LoVo (cell line): ENCODE measurements at places on chromosomes 3 and 15.
A peak's percentile ranks its signal among the peaks of the same experiment; 100 is the strongest.

DNA sequence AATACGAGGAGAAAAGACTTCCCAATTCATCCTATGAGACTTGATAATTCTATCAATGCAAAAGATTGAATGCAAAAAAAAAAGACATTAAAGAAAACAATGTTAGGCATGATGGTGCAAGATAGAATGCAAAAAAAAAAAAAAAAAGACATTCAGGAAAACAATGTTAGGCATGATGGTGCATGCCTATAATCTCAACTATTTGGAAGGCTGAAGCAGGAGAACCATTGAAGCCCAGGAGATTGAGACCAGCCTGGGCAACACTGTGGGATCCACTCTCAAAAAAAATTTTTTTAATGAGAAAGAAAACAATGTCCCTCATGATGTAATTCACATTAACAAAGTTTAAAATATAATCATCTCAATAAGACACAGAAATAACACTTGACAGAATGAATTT is 75.9 kb downstream of the MYO9A start:
- no peak for DNase-seq

GRCh38 chr15:100234158-100235029 is 107.4 kb downstream of the ADAMTS17 start:
- DNase-seq = no peak

DNA sequence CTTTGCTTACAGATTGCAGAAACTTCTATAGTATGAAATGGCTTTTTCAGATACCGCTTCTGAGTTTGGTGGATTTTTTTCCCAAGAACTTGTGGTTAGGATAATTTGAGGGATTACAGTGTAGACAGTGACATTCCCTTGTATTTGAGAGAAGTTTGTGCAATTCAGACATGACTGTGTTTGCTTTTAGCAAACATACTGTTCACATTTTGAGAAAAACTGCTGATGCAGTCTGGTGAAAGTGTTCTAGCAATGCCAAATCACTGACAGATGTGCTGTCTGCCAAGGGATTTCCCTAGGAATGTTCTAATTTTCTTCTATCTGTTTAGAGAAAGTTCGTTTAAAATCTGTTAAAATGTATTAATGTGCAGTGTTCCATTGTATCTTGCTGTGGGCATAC is 652.6 kb downstream of the FHIT start:
- no peak for DNase-seq

GRCh38 chr3:170562080-170562479 is 23.8 kb downstream of the SLC7A14 start:
- no peak for DNase-seq

- DNase-seq = no peak
These were observed 284.8 kb upstream of the CFAP20DC start for GRCh38 chr3:59334585-59334984.

- peak; percentile 62 for DNase-seq
These were observed 39.3 kb downstream of the C2CD4B start for GRCh38 chr15:62125773-62126172.

DNA sequence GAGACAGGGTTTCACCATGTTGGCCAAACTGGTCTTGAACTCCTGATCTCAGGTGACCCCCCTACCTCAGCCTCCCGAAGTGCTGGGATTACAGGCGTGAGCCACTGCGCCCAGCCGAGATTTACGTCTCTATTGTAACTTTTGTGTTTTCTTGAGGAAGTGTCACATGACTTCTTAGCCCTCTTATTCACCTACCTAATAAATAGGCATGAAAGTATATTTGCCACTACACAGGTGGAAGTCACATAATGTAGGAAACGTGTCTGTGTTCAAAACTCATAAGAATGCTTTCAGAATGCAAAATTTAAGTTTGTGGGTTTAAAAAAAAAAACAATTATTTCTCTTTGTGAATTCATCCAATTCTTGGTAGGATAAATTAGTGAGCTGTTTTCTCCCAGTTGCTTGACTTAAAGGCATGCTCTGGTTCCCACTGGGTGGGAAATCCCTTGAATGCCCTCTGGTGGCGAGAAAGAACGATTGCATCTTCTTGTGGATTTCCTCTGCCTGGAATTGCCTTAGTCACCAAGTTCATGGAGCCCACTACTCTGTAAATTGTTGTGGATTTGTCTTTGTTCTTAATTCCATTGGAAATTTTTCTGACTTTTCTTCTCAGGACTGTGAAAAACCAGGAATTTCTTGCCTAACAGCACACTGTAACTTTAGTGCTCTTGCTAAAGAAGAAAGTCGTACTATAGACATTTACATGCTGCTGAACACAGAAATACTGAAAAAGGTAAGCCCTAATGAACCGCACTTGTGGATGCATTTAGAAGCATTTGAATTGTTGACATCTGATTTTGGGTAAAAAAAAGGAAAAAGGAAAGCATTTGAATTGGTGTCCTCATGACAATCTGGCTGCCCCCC is 82.2 kb upstream of the CTDSPL start:
- peak; percentile 79 for DNase-seq

- no peak for DNase-seq
These were observed 105.4 kb downstream of the TLE3 start for GRCh38 chr15:69992348-69992747.

DNA sequence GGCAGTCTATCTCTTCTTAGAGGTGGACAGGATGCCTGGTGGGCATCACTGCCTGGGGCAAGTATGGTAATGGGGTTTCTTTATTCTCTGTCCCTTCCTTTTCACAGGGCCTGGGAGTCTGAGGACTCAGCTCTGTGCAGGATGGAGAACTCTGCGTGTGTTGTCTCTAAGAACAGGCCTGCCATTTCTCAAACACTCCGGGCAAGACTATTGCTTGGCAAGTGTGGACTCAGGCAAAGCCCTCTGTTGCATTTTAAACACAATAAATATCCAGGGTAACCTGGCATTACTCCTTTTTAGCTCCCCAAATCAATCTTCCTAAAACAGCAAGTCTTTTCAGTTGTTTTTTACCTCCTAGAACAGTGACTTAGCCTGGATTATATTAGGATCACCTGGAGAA is 185.1 kb upstream of the ROPN1 start:
- DNase-seq = no peak

DNA sequence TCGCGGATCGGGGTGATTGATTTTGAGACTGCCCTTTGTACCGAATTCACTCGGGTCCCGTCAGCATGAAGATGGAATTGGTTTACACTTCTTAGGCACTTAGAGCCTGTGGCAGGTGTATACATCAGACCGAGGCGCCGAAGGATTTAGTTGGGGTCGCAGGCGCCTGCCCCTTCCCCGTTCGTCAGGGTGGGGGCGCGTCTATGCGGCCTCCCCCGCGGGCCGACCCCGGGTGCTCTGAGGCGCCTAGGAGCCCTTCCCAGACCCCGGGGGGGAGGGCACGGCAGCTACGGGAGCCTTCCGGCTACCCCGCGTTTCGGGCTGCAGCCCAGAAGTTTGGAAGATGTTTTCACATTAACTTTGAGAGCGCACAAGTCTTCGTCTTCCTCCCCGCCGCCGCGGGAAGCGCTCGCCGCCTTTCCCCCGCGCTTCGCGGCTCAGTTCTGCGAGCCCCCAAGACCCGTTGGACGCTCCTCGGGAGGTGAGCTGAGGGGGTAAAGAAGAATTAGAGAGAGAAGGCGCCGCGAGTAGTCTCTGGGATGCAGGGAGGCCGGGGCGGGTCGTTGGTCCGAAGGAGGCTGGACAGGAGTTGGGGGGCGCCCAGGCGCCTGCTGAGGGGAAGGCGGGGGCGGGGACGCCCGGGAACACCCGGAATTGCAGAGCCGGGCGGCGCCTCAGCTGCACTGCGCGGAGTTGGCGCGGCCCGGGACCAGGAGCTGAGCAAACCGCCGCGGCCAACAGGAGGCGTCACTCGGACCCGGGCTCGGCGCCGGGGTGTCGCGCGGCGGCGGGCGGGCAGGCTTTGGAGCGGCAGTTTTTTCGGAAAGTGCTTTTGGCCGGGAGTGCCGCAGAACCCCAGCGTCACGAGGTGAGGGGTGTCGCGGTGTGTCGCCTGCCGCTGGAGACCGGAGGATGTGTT is 780 bp downstream of the TIPARP start:
- no peak for DNase-seq

- no peak for DNase-seq
These were observed 22.9 kb downstream of the MBNL1 start for GRCh38 chr3:152291649-152292066.

DNA sequence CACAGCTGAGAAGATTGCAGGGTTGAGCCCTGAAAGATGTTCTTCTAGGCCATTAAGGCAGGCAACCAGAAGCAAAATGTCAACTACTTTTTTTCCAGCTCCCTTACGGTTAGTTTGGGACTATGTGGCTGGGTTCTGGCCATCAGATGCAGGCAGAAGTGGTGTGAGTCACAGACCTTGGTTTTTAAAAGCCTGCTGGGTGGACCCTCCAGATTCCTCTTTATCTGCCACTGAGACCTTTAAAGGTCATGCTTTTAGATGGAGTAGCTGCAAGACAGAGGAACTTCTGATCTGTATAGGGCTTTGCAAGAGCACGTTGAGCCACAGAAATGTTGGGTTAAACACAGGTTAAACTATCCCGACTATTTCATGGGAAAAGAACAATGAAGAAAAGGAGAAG is 102.9 kb downstream of the CHST2 start:
- DNase-seq = no peak

- no peak for DNase-seq
These were observed 34.0 kb upstream of the NPHP3 start for GRCh38 chr3:132756108-132756650.

GRCh38 chr3:160343132-160343531 is 55.9 kb downstream of the IFT80 start:
- DNase-seq = peak; percentile 32

- DNase-seq = no peak
These were observed 7.7 kb upstream of the ZNF592 start for GRCh38 chr15:84740691-84741090.

DNA sequence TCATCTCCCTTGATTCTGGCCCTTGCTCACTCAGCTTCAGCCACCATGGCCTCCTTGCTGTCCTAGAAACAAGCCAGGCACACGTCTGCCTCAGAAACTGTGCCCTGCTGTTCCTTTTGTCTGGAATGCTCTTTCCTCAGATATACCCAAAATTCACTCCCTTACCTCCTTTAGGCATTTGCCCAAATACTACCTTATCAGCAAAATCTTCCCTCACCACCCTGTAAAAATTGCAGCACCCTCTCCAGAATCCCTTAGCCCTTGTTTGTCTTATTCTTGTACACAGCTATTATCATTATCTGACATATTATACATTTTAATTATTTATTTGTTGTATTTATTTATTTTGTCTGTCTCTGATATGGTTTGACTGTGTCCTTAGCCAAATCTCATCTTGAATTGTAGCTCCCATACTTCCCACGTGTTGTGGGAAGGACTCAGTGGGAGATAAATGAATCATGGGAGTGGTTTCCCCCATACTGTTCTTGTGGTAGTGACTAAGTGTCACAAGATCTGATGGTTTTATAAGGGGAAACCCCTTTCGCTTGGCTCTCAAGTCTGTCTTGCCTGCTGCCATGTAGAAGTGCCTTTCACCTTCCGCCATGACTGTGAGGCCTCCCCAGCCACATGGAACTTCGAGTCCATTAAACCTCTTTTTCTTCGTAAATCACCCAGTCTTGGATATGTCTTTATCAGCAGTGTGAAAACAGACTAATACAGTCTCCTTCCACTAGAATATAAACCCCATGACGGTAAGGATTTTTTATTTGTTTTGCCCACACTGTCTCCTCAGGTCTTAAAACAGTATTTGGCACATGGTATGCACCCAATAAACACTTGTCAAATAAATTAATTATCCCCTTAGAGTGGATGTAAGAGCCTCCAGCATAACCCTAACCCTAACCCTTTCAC is 60.0 kb upstream of the STT3B start:
- DNase-seq = no peak
